ENCODE measurements at places on chromosomes 4 and X.

DNA sequence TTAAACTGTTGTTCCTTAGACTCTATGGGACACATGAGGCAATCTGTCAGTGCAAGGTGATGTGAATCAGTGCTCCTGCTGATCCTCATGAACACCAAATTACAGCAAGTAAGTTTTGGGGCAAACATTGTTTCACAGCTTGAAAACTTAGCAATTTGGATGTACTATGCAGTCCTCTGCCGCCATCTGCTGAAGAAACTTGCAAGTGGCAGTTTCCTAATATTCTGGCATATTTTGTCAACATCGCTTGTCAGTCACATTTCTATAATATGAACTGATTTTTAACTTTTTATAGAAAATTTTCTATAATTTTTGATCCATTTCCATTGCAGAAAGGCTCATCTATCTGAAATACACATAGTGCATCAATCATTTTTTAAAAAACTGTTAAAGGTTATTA, 56.3 kb downstream of the ZAR1 start:
- DNase-seq = no peak

- DNase-seq = no peak
Measured at GRCh38 chr4:145034727-145035211, 63.2 kb downstream of the ANAPC10 start.

DNA sequence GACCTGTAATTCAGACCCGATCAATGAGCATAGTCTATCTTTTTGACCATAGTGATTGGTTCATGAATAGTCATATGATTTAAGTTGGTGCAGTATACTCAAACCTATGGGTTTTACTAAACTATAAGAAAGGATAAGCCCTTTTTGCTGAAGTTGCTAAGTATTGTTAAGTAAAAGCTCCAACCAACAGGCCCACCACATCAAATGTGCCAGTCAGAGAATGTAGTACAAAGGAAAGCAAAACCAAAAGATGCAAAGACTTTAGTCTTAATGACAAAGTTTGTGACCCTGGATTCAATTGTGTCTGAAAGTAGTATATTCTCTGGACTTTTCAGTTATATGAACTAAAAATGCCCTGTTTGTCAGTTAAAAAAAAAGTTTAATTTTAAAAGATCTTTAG, 208.1 kb upstream of the TET2 start:
- no peak for DNase-seq

DNA sequence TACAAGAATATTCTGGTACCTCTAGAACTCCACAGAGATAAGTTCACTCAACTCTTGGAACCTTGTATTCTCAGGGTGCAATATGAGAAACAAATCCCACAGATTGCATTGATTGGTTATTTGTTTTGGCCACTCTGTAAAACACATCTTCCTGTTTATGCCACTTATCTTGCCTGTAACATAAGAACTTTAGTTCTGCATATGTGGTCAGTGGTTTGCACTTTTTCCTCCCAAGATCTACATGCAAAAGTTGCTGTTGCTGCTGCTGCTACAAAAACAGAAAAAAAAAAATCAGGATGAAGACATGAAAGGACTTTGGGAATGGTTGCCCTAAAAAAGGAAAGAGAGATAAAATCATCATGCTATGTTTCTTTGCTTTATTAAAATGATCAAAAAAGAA, 9.6 kb downstream of the ODAPH start:
- no peak for DNase-seq

DNA sequence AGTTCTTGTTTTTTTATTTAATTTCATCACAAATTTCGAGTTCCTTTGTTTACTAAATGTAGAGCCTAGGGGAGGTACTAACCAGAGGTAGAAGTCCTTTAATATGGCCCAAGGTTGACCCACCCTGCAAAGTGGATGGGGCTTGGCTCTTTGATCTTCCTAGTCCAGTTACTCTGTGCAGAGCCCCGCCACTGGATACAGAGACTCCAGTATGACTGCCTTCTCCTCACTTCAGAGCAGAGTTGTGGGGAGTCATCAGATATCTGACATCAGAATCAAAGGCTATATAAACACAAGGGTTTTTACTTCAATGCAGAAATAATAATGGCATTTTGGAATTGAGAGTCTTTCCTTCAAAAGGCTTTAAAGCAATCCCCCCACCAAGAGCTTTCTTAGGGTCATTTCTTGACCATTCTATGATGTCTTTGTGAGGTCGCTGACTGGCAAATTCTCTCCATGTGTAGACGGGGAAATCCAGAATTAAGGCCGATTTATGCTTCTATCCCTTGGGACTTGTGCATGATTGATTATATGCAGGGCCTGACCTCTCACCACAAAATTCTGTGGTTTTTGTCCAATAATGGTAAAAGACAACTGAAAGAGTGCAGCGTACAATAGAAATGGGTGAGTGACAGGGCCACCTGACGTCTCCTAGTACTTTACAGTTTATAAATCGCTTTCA, 88.3 kb upstream of the CITED1 start:
- no peak for DNase-seq

DNA sequence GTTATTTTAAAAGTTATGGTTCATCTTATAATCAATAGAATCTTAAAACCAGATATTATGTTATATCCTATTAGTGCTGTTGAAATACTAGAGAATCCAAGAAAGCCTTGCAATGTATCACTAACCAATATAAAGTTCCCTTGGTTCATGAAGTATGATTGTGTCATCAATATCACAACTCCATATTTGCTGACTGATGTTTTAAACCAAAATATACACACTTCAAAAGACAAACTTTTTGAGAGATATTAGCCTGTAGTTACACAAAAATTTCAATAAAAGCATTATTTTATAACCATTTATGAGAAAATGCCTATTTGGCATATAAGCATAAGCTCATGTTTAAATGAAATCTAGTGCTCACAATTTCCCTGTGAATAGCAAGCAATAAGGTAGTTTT, 198.6 kb downstream of the CENPC start:
- no peak for DNase-seq

DNA sequence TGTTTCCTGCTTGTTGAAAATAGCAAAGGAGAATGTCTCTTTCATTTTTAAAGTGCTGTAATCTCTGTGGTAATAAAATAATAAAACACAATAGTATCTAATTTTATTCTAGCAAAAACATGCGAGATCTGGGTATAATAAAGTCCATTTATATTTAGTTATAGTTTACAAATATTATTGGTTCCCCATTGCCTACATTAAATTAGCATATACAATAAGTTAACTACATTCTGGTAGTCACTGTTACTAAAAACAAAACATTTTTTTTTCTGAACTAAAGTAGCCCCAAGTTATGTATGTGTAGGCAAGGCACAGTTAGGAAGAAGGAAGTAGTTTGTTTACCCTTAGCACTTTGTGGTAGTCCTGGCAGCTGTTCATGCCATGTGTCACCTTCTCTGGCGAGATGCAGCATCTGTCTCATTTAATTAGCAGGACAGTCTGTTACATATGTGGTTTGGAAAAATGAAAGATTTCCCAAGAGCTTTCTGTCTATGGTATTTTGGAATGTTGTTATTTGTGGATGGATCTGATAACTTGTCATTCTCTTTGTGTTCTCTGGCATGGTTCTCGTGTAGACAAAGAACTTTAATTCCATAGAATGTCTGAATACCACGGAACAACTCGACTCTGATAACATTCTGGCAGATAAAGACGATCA, 231.3 kb upstream of the PITX2 start:
- DNase-seq = no peak

DNA sequence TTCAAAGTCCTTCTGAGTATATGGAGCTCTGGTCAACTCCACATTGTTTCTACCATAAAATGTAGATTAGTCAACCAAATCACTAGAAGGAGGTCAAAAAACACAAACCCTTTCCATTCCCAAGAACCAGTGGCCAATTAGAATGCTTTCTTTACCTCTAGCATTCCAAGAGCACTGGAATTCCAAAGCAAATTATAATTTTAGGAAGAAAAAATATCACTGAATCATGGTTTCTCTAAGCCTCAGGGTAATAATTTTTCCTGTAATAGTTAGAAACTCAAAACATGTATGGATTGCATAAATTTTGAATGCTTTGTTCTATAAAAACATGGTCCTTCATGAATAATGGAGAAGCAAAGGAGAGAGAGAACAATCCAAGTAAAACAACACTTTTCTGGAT, 39.5 kb downstream of the LEF1 start:
- DNase-seq = no peak

DNA sequence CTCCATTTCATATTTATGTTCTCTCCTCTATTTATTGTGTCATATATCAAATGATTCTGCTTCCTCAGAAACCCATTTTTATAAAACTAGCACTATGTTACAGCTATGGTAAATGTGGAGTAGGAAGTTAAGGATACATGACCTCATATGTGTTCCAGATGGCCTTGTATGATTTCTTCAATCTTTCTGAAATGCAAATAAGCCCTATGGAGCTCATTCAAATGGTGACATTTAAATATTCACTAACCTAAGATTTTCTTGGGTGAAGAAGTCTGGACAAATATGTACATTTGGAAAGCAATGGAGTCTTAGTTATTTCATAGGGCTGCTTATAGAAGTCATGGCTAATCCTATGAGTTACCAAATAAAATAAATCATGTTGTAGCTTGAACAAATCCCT, 782.5 kb downstream of the STPG2 start:
- no peak for DNase-seq

GRCh38 chrX:77118686-77119085, 328.5 kb upstream of the FGF16 start:
- no peak for DNase-seq

GRCh38 chr4:87410679-87411078, 11.7 kb upstream of the NUDT9 start:
- no peak for DNase-seq

- peak; percentile 81 for DNase-seq
Measured at GRCh38 chr4:8050555-8051206, 107.9 kb downstream of the ABLIM2 start.

DNA sequence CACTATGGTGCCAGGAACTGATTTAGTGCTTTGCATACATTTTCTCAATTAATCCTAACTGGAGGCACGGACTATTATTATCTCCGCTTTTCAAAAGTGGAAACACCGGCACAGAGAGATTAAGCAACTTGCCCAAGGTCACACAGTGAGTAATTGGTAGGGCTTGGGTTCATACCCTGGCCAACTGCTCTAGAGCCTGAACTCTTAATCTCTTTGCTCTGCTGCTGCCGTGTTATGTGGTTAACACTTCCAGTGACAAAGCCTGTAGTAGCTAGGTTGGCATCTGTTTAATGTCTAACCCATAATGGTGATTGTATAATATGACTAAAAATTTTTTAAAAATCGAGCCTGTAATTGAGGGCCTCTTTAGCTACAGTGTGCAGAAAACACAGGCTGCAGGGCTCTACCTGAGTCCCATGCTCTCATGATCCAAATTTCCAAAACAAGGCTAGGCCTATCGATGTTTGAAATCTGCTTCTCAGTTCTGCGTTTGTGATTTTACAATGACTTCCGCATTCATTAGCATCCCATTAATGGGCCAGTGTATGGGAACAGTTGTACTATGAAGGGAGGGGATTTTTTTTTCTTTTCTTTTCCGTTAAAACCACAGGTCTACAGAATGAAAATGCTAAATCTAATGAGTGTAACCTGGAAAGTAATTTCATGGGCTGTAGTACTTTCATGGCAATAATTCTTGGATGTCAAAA, 219.3 kb upstream of the JADE1 start:
- no peak for DNase-seq

DNA sequence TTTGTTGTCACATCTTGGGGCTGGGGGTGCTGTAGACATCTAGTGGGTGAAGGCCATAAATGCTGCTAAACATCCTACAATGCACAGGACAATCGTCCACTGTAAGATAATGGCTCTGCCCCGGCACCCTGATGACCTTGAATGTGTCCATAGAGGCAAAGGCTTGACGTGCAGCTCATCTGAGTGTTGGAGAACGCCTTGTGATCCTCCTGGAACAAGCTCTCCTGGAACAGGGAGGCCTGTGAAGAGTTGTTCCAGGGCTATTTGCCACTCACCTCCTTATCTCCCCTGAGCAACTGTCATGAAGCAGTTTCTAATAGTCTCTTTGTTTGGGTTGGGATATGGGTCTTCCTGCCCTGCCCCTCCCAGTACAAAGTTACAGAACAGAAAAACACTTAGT, 15.2 kb upstream of the PCYT1B start:
- DNase-seq = no peak

DNA sequence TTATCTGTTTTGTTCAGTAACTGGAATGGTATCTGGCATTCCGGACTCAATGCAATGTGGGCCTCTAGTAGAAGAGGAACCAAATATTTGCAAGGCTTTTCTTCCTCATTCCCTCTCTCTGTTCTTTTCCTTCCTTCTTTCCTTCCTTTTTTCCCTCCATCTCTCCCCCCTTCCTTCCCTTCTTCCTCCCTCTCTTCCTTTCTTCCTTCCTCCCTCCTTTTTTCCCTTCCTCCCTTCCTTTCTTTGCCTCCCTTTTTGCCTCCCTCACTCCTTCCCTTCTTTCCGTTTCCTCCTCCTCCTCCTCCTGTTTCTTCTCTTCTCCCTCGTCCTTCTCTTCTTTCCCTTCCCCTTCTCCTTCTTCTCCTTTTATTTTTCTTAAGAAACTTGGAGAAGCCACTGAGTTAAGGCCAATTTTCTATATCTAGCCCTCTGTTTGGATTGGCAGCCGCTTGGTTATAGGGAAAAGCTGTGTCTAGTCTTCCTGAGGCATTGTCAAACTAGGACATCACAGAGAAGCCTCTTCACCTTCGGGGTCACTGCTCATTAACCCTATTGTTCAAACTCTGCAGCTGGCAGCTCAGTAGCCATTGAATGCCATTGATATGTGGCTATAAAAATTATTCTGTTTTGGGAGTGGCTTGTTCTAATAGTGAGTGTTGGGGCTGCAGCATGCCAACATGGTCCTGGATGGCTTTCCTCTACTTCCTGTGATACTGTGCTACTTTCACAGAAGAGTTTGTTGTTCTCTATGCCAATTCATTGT, 95.9 kb downstream of the CFAP299 start:
- no peak for DNase-seq

GRCh38 chr4:137905930-137906329, 336.2 kb downstream of the SLC7A11 start:
- DNase-seq = no peak

DNA sequence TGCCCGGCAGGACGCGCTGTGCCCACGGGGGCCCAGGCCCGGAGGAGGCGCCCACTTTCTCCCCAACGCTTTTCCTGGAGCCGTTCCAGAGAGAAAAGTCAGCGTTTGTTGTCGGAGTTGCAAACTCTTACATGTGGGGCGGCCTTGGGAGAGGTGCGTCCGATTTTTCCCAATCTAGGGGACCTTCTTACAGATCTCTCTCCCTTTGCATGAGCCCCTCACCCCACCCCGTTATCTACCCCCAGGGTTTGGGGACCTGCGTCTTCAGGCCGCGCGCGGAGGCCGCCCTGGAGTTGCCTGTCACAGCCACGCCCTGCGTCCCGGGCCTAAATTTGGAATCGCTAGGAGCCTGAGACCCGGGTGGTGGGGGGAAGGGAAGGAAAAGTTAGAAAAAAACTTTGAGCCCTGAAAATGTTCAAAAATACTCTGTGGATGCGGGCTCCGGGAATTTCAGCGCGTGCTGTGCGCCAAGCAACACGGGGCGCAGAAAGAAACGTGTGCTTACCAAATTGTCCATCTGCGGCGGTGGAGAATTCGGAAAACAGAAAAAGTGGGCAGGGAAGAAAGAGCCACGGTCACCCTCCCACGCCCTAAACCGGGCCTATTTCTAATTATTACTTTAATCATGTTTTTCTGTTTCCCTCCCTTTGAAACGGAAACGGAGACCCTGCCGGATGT, 587 bp downstream of the CD99 start:
- peak; percentile 83 for DNase-seq
